CD4-positive, alpha-beta T cell treated with Interleukin-12 subunit alpha and Interleukin-12 subunit beta, for 1 hour (primary cell): ENCODE measurements at places on chromosomes 3 and 15.

DNA sequence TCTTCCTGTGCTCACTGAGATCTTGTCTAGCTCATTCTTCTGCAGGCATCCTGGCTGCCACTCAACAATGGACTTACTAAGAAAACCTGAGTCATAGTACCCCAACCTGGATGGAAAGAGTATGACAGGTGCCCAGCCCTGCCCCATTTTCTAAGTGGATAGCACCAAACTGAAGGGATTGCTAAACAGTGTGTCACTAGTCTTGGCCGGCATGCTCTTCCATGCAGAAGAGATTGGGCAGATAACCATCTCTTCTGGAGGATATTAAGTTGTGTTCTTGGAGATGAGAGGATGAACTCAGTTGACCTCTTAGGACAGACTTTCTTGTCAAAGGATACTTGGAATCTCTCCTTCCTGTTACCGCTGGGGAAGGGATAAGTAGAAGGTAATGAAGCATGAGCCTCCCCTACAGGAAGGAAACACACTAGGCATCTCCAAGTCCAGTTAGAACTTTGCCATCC is 797.5 kb downstream of the AGBL1 start:
- DNase-seq = no peak

GRCh38 chr3:62046326-62046725 is 327.0 kb downstream of the FEZF2 start:
- no peak for DNase-seq

- no peak for DNase-seq
Observed at GRCh38 chr3:48595075-48595525, at the start of gene COL7A1. Gene COL7A1 (minus strand): TSS chr3:48595329. CDS start chr3:48595159, 170 bp downstream.

DNA sequence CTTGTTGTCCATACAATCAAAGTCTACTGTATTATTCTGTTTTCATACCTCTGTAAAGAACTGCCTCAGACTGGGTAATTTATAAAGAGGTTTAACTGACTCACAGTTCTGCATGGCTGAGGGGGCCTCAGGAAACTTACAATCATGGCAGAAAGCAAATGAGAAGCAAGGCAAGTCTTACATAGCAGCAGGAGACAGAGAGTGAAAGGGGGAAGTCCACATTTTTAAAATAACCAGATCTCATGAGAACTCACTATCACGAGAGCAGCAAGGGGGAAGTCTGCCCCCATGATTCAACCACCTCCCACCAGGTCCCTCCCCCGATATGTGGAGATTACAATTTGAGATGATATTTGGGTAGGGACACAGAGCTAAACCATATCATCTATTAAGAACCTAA is 724.6 kb upstream of the CBLB start:
- no peak for DNase-seq

GRCh38 chr3:109154979-109155378 is 18.5 kb downstream of the C3orf85 start:
- DNase-seq = no peak
